Caco-2 (cell line): ENCODE measurements at places on chromosomes 6 and 20.

GRCh38 chr6:27295301-27296079 is 16.6 kb downstream of the POM121L2 start:
- DNase-seq, result peak; percentile 59
- H3K4me1 ChIP-seq, result 0 out of 2 replicates have a peak, but pooled peaks cover 5% of the 10 kb centered on the region

GRCh38 chr6:17393892-17394631 is 667 bp downstream of the CAP2 start:
- no peaks in the 10 kb centered on the region for H3K36me3 ChIP-seq
- H3K4me3 ChIP-seq, result peak overlapping the region; percentile 89
- peak; percentile 73 for DNase-seq
- H3K27ac ChIP-seq, result peak overlapping the region; percentile 96
- H3K4me1 ChIP-seq, result peaks cover 10% of the 10 kb centered on the region
- H3K27me3 ChIP-seq, result no peaks in the 10 kb centered on the region

GRCh38 chr6:38738261-38738660 is 23.1 kb downstream of the DNAH8 start:
- H3K27ac ChIP-seq, result no peak overlapping the region
- DNase-seq, result no peak
- no peaks in the 10 kb centered on the region for H3K36me3 ChIP-seq
- no peaks in the 10 kb centered on the region for H3K4me1 ChIP-seq
- no peak overlapping the region for H3K4me3 ChIP-seq
- H3K27me3 ChIP-seq, result no peaks in the 10 kb centered on the region

DNA sequence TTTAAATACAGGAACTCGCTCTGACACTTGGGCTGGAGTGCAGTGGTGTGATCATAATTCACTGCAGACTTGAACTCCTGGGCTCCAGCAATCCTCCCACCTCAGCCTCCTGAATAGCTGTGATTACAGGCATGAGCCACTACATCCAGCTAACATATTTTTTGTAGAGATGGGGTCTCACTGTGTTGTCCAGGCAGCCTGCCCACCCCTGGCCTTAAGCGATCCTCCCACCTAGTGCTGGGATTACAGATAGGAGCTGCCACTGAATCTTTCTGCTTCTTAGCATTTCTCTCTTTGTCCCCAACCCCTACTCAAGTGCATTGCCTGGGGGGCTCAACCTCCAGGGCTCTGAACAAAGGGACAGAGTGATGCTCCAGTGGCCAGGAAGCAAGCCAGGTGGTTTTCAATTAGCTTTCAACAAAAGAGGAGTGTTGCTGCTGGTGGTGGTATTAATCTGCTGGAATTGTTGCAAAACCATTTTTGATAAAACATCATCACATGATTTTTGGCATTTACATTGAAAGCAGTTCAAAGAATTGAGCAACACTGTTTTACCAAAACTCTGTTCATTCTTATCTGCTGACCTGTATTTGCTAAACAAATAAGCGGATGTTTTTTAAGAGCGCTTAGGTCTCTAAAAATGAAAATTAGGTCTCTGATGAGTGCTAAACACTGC is 40.4 kb upstream of the BPIFA2 start:
- H3K27ac ChIP-seq, result no peak overlapping the region
- no peaks in the 10 kb centered on the region for H3K36me3 ChIP-seq
- no peak overlapping the region for H3K4me3 ChIP-seq
- no peaks in the 10 kb centered on the region; the same call in 1 of the 2 replicates for H3K27me3 ChIP-seq
- no peak for DNase-seq

GRCh38 chr6:54193560-54193959 is 82.3 kb downstream of the MLIP start:
- H3K36me3 ChIP-seq, result no peaks in the 10 kb centered on the region
- peaks cover 9% of the 10 kb centered on the region for H3K4me1 ChIP-seq
- no peaks in the 10 kb centered on the region for H3K27me3 ChIP-seq
- DNase-seq, result no peak
- no peak overlapping the region for H3K4me3 ChIP-seq

GRCh38 chr20:37192137-37192854 is 12.9 kb upstream of the MROH8 start:
- H3K36me3 ChIP-seq, result peaks cover 9% of the 10 kb centered on the region
- H3K4me1 ChIP-seq, result no peaks in the 10 kb centered on the region
- peak overlapping the region; percentile 16 for H3K27ac ChIP-seq
- no peak overlapping the region for H3K4me3 ChIP-seq
- peak; percentile 87 for DNase-seq

DNA sequence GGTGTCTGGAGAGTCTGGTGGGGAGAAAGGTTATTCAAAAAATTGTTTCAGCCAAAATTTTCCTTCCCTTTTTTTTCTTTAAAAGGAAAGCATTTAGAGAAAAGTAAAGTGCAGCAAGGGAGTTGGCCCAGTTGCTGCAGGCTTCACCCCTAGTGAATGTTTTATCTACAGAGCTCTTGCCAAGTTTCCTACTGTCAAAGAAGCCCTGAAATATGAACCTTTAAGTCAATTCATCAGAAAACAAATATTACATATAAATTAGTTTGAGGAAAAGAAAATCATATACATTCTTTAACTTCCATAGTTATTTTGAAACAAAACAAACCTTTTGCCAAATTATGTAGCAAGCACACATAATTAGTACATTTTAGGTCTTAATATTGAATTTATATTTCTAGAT is 25.0 kb upstream of the HMGCLL1 start:
- no peaks in the 10 kb centered on the region for H3K27me3 ChIP-seq
- H3K4me1 ChIP-seq, result no peaks in the 10 kb centered on the region
- H3K4me3 ChIP-seq, result no peak overlapping the region
- H3K36me3 ChIP-seq, result no peaks in the 10 kb centered on the region
- no peak for DNase-seq

DNA sequence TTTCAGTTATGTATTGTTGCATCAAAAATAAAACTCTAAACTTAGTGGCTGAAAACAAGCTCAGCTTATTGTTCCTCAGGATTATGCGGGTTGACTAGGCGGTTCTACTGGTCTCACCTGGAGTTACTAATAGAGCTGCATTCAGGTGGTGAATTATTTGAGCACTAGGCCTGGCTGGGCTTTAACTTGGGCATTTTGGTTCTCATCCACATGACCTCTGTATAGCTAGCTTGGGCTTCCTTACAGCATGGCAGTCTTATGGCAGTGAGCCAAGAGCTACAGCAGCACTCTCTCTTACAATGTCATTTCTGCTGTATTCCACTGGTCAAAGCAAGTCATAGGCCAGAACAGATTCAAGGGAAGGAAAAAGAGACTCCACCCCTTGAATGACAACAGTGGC is 1.6 kb downstream of the PGBD1 start:
- no peaks in the 10 kb centered on the region; the same call in 1 of the 2 replicates for H3K36me3 ChIP-seq
- H3K27ac ChIP-seq, result no peak overlapping the region
- no peak overlapping the region for H3K4me3 ChIP-seq
- DNase-seq, result no peak
